Hair follicular keratinocyte (primary cell): ENCODE measurements at places on chromosomes 7 and 10. TPM values are rescaled to one million over a fixed set of nuclear protein-coding genes. Genes with fewer than 3 reads are reported as not detected.

The FUOM gene
- 17.5 and 28.8 TPM in 2 replicates for total RNA-seq

The ARHGAP22 gene
- total RNA-seq, result 9.0 and 13.7 TPM in 2 replicates

The DMBT1 gene
- 0.08 and 0.27 TPM in 2 replicates for total RNA-seq

The EPHA1 gene
- 35.5 and 37.2 TPM in 2 replicates for total RNA-seq

The AOC1 gene
- not detected in 2 replicates for total RNA-seq

The CYP3A7 gene
- not detected in 2 replicates for total RNA-seq

The UTF1 gene
- total RNA-seq, result not detected in 2 replicates

The LDB3 gene
- not detected in 2 replicates for total RNA-seq

The PLXDC2 gene
- total RNA-seq, result 3.0 and 7.3 TPM in 2 replicates

The SYT15B gene
- not detected in 2 replicates for total RNA-seq

The PDE6C gene
- not detected in 2 replicates for total RNA-seq

The TDRD1 gene
- 0.31 and 0.76 TPM in 2 replicates for total RNA-seq

The AOAH gene
- total RNA-seq, result not detected in 2 replicates
